GM20000 (cell line): ENCODE measurements at places on chromosomes 11 and 22.

DNA sequence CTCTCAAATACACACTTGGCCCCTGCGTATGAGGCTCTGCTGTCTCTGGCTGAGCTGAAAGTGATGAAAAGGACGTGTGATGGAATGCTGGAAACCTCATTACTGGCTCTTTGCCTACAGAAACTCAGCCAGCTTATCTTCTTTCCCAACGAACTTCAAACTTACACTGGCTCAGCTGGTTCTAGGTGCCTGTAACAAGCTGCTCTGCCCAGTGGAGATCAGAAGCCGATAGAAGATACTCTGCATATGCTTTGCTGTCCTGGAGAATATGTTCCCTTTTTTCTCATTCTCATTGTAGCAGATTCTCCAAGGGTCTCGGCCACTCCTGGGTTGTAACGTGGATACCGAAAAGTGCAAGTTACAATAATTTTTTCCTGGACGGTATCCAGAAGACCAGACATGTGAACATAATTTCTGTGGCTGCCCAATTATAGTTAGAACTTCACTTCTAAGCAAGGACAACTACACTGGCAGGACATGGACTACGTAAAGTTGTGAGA lies 405.3 kb upstream of the CCDC90B start:
- no peak for DNase-seq

- no peak for DNase-seq
These were observed 519.6 kb upstream of the TENM4 start for GRCh38 chr11:79960461-79960860.

DNA sequence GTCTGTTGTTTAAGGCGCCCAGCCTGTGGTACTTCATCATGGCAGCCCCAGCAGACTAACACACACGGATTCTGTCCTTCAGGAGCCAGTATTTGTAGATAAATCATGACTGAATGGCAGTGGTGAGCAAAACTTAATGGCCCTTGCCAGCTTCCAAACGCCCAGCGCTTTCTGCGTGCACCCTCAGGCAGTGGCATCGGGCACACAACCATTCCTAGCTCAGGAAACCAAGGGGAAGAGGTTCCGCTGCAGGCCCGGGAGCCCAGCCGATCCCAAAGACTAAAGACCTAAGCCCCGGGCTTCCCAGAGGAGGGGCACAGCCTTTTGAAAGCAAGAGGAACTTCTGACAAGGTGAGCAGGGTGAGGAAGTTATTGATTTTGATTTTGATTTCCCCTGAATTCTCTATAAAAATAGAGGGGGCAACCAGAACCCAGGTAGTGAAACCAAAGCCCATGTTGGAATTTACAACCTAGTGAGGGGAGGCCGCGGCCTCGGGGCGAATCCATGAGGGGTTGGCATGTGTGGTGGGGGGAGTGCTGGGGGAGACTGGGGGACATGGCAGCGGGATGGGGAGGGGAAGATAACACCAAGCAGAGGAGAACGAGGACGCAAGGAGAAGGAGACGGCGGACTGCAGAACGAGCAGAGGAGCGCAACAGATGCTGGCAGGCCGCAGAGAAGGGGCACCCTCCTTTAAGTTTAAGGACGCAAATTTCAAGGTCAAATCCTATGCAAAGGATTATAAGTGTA lies 79.9 kb upstream of the SEPTIN5 start:
- no peak for DNase-seq

DNA sequence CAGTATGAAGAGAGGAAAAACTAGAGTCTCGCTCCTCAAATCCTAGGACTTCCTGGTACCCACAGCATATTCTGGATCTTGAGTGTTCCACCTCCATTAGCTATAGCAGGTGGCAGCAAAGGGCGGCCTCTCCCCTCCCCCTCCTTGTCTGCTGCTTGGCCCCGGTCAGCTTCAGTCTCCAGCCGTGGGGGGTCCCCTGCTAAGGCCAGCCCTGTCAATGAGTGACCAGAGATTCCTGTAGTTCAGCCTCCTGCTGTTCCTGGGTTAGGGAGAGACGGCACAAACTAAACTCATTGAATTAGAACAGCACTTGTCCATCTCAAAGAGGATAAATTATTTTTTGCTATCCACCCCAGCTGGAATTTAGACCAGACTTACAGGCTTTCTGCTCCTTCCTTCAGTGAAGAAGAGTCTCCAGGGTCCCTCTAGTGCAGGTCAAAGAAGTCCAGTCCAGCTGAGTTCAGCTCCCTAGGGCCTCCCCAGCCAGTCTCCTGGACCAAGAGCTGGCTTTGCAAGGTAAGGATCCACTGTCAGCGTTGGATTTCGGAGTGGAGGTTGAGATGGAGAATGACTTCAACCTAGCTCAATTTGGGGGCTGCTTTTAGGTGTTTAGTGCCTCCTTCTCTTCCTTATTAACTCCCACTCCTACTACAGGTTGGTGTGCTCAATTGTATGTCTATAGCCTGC lies 1.1 kb upstream of the PHLDB1 start:
- no peak for DNase-seq

DNA sequence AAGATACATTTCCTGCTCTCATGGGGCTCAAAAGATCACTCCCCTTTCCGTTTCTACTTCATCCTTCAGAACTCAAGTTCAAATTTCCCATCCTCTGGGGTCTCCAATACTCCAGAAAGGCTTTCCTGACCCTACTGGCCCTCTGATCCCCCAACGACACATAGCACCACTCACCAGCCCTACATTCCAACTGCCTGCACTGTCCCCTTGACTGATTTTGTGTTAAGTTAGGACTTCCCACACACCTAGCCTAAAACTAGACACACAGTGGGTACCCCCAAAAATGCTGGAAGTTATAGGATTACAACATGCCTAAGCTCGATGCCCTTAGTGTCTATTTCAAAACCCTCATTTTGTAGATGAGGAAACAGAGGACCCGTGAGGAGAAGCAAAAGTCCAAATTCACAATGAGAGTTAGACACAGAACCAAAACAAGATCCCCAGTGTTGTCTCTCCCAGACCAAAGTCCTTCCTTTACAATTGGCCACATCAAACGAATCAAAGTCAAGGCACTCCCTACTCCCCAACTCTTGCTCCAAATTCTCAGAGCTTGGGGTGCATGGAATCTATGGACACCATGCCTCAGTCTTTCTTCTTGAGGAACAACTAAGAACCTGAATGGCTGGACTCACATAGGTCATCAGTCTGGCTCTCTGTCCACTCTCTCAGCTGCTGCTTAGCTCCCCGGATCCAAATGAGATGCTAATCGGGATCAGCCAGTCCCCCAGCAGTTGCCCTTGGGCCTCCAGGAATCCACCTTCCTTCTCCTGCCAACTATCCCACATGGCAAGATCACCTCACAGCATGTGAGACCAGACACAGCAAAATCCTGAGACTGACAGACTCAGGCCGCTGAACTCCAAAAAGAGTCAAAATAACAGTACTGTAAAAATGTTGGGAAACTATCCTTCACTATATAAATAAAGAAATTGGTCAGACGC lies 1.7 kb downstream of the CLPB start:
- no peak for DNase-seq

GRCh38 chr11:106077609-106078455 lies at the start of gene AASDHPPT:
AASDHPPT (plus strand) TSS chr11:106077662; CDS start chr11:106077711, 49 bp downstream.
- DNase-seq = no peak

- DNase-seq = no peak
These were observed 30.7 kb upstream of the TH start for GRCh38 chr11:2202071-2202899.

DNA sequence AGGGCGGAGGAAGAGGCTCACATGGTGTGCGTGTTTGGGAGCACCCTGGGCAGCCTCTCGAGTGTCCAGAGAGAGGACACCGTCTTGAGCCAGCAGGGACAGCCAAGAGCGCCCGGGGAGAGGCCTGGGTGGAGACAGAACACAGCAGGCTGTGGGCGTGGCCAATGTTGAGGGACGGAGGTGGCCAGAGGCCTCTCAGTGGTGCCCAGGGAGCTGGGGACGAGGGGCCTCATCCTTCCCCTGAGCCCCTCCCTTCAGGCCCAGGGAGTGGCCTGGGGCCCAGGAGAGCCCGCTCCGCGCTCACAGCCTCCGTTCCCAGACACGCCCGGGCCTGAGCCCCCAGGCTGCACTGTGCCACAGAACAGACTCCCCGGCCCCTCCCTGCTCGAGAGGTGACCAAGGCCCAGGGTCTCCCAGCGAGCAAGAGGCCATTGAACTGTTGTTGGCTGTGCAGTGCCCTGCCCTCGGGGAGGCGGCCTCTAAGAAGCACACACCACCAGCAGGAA lies 48.4 kb downstream of the CDKN1C start:
- DNase-seq = no peak

GRCh38 chr11:74693531-74693930 lies 37.7 kb downstream of the CHRDL2 start:
- DNase-seq = no peak
